ENCODE measurements at places on chromosomes 13 and 19.

GRCh38 chr19:48368936-48369335 is 4.8 kb downstream of the SYNGR4 start:
- DNase-seq = no peak

DNA sequence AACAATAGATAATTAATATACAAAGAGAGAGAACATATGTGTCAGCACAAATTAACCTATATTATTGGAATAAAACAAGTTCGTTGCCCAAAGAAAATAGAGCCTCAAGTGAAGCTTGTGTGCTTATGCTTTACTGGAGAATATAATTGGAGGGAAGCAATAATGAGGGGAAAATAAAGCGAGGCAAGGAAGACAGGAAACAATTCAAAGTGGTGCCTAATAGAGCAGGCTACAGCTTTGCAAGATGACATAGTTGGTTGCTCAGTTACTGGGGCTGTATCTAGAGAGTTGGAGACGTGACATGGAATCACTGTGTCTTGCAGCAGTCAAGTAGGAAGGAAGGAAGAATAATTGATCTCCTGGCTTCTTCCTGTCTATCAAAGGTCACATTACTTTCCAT is 21.1 kb upstream of the SLC10A2 start:
- no peak for DNase-seq

DNA sequence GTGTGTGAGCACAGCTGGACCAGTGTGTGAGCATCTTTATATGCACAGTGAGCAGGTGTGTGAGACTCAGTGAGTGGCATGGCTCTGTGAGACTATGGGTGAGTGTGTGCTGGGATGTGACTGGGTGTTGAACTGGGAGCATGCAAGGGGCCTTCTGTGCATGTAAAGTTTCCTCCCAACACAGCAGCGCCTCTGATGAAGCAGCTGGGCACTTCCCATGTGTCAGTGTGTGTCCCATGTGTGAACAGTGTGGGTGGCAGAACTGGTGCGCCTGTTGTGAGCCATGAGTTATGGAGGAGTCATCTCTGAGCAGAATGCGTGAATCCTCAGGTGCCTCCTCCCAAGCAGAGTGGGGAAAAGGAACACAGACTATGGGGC is 24.1 kb downstream of the LGALS16 start:
- DNase-seq = no peak

GRCh38 chr19:42028304-42029216 is 34.5 kb upstream of the ATP1A3 start:
- peak; percentile 55 for DNase-seq

- no peak for DNase-seq
Measured at GRCh38 chr13:113304121-113304520, 7.1 kb downstream of the LAMP1 start.

DNA sequence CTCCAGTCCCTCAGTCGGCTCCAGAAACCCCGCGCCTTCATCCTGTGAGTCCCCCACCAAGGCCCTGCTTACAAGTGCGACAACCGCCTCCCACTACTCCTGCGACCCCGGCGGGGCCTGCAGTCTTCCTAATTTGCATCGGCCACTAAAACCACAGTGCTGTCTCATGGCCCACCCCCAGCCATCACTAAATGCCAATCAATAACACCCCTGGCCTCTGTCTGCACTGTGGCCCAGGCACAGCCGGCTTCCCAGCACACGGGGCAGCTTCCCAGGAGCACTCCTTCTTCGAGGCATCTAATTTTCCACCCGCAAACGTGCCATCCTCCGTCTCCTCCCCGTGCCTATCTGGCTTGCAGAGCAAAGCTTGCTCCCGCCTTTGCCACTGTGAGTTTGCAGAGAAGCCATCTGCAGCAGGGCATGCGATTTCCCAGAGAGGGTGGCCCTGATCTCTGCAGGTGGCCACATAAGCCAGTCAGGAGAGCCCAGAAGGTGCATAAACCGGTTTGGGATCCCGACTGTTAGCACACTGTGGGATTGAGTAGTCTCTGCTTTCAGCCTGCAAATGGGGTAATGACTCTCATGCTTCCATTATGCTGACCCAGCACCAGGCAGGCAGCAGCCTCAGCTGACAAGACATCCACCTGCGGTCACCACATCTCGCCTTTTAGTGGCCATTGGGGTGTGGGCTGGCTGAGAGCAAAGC is 34.0 kb upstream of the USE1 start:
- no peak for DNase-seq

DNA sequence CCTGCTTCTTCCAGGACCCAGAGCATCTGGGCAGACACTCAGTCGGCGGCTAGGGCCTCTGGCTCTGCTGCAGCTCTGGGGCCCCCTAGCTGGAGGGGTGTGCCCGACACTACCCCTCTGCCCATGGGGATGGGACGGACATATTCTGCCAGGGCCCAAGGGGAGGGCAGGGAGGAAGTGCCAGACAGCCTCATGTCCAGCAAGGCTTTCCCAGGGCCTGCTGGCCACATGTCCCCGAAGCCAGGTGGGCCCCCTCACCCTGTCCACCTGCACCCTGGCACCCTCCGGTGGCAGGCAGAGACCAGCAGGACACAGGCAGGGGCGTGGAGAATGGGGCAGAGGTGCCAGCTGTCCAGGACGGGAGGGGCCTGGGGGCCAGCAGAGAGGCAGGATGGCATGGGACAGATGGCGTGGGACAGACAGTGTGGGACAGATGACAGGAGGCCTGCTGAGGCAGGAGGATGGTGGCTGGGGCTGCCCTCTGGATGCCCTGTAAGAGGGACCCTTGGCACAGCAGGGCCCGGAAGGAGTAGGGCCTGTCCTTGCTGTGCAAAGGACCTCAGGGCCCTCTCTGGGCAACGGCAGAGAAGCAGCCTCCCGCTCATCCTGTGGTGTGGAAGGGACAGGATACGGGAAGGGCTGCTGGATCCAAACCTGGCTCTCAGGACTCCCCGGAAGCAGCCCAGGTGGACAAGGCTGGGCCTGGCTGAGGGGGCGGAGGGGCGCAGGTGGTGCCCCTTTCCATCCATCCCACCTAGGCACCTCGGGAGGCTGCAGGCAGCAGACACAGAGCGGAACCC is 29.1 kb downstream of the CEBPG start:
- no peak for DNase-seq

- DNase-seq = peak; percentile 20
Measured at GRCh38 chr13:101916108-101916774, 463.8 kb downstream of the ITGBL1 start.

DNA sequence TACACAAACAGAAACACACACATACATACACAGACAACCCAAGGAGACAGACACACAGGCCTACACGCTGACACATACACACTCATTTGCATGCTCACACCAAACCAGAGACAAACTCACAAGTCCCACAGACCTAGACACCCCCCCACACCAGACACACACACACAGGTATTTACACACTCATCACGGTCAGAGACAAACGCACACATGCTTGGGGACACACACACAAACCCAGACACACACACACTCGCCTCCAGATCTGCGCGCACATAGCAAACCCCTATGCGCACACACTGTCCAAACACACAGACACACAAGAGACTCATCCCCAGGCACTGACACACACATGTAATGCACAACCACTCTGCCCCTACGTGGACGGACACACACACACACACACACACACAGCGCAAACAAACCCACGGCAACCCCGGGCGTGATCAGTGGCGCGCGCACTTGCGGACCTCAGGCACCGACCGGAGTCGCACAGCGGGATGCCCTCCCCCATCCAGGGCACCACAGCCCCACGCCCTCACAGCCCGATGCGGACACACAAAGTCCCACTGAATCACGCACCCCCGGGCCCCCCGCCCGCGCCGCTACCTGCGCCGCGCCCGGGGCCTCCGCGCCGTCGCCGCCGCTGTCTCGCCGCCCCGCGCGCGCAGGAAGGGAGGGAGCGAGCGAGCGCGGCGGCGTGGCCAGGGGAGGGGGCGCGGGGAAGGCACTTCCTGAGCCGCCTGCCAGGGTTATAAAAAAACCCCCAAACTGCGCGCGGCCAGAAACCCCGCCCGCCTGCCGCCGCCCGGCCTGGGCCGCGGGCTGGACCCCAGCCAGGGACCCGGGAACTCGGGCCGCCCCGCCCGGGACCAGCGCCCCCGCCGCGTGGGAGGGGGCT is at the start of gene ADAMTS10:
Gene ADAMTS10, minus strand, starts transcription at position 675 of the 895 bp plus-strand sequence. CDS start 5,005 bp downstream, outside the sequence.
- DNase-seq = no peak

DNA sequence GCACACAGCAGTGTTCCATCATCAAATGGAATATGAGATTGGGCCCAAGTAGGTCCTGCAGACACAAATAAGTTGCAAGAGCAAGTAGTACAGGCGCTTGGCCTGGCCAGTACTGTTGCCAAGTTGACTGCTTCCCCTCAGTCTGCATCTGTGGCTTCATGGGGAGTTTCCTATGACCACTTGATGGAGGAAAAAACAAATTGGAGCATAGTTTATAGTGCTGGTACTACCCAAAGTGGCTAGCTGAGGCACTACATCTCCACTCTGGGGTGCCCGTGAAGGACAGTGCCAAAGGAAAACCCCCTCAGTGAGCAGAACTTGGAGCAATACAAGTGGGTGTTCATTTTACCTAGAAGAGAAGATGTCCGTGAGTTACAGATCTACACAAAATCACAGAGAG is 10.6 kb upstream of the ALOX5AP start:
- DNase-seq = no peak

GRCh38 chr19:1591421-1592023 is 1.1 kb downstream of the MBD3 start:
- DNase-seq = peak; percentile 11

- DNase-seq = no peak
Measured at GRCh38 chr13:91174886-91175501, 172.5 kb upstream of the MIR17HG start.

DNA sequence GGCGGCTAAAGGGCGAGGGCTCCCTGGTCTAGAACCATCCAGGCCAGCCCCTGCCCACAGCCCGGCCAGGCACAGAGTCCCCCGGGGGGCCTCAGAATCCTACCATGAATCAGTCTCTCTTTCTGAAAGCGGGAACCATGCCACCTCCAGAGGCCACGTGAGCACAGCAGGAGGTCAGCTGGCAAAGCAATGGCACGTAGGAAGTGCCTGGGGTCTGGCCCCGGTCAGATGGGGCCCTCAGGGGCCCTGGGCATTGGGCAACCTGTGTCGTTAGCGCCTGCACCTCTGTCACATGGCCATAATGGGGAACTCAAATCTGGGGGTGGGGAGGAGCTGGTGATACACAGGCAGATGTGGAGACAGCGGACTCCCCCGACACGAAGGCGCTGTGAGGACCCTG is 8.8 kb downstream of the MFSD12 start:
- DNase-seq = no peak

GRCh38 chr13:40061466-40062450 is 406.3 kb downstream of the COG6 start:
- no peak for DNase-seq

DNA sequence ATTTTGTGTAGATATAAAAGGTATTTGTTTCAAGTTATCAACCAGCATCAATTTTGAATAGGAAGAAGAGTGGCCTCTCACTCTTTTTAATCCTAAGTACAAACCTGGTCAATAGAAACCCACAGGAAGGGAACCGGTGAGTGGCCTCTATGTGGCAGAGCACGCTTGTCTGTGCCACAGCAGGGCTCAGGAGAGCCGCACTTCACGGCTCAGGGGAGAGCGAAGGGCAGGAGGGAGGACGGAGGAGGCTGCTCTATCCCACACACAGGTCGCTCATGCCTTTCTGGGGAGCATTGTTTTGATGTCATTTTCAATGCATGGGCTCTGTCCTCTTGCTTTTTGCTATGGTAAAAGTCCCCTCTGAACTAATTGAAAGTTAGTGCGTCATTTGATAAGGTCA is 57.2 kb downstream of the TNFRSF19 start:
- no peak for DNase-seq

DNA sequence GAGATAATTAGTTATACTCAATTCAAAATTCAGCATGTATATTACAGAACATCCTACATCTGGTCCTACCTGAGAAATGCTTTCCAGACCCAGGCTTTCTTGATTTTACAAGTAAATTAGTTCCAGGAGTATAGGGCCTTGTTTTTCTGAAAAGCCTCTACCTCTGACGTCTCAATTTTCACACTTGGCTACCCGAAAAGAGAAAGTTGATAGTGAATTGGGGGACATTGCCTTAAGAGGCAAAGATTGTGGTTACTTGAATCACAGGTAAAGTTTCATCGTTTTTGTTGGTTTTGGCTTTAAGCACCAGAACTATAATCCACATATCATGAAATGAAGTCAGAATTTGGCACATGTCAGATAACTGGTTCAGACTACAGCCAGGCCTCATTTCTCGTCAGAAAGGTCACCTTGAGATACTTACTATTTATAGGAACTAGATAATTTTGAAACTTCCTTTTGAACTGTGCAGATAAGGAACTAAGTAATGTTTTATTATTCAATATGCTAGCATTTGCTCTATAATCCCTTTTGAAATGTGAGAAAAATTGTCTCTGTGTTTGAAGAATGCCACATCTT is 30.8 kb downstream of the FAM124A start:
- DNase-seq = no peak

- no peak for DNase-seq
Measured at GRCh38 chr13:106155411-106155810, 380.1 kb downstream of the EFNB2 start.

DNA sequence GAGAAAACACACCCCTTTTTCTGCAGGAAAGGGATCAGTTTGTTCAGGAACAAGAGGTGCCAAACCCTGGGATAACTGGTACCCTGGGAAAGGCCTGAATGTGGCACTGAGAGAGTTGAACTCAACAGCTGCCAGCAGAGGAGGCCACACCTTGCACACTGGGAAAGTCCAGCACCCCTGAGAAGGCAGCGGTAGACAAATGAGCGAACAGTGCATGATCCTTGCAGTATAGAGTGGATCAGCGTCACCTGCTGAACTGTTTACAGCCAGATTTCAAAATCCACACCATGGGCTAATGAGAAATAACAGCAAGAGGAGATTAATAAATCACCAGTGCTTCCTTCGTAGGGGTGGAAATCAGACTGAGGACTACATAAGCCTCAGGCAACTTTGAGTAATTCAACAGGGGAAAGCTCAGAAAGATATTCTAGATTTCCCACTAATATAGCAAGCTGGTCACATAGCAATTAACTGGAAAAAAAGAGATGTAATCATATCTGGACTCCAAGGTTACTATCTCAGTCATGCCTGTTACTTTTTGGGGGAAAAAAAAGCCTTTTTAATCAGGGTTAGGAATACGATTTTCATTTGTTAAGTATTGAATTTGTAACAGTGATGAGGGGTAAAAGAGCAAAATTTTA is 52.0 kb downstream of the DCT start:
- DNase-seq = no peak

- DNase-seq = no peak
Measured at GRCh38 chr19:28972058-28972852, 240.7 kb downstream of the UQCRFS1 start.

- DNase-seq = no peak
Measured at GRCh38 chr19:7113233-7113632, 43.7 kb downstream of the ZNF557 start.

DNA sequence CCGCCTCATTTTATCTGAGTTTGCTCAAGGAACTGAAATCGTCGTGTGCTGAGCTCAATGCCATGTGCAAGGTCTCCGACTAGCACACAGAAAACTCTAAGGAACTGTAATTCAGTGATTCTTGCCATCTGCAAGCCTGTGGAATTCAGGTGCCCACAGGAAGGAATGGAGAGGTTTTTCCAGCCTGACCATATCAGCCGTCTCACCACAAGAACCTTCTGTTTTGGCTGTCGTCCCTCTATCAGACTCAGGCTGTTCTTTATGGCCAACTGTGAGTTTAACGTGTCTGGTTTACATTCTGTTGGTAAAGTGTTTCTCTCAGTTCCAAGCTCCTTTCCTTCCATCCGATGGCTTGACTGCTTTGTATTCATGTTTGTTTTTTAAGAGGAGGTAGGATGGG is 293.5 kb downstream of the SPRY2 start:
- no peak for DNase-seq

- no peak for DNase-seq
Measured at GRCh38 chr13:34300559-34300958, 482.6 kb downstream of the RFC3 start.

Data from NCI-H1694 treated with DMSO at 0.1 percent for 48 hours (cell line).